ENCODE measurements at places on chromosomes 12 and 14.

DNA sequence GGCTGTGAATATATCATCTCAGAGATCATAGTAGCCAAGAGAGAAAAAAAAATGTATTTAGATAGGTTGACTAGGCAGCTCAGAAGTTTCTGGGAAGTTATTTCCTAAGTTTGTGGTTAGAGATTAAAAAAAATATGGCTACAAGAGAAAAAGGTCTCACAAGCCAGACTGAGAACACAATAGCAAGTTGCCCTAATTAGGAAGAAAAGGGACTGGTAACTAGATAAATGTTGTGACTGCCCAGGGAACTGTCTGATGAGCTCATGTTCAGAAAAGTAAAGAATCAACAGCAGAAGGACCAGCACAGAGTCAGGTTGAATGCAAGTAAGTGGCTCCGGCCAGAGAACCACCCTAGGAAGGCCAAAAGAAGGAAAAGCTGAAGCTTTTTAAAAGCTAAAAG is 256.6 kb downstream of the PRKD1 start:
- no peak for DNase-seq

DNA sequence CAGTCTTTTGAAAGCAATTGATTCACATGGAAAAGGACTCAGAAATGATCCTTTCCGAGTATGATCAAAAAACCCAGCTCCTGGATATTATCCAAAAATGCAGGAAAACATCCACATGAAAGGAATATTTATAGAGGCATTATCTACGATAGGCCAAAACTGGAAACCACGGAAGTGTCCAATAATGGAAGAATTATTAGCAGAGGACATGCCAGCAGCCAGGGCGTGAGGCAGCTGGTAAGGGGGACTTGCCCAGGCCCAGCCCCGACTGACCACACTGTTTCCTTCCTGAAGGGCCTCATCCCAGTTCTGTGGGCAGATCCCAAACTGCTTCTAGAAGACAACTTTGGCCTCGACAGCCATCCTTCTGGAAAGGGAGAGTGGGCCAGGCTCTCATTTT is 20.5 kb downstream of the ACTN1 start:
- DNase-seq: no peak

- no peak for DNase-seq
Observed at GRCh38 chr12:47803191-47803875, 16.4 kb downstream of the HDAC7 start.

GRCh38 chr12:101053203-101053602 is 156.8 kb downstream of the SLC5A8 start:
- DNase-seq: no peak

- peak; percentile 68 for DNase-seq
Observed at GRCh38 chr12:26274441-26275312, 79.3 kb downstream of the SSPN start.

DNA sequence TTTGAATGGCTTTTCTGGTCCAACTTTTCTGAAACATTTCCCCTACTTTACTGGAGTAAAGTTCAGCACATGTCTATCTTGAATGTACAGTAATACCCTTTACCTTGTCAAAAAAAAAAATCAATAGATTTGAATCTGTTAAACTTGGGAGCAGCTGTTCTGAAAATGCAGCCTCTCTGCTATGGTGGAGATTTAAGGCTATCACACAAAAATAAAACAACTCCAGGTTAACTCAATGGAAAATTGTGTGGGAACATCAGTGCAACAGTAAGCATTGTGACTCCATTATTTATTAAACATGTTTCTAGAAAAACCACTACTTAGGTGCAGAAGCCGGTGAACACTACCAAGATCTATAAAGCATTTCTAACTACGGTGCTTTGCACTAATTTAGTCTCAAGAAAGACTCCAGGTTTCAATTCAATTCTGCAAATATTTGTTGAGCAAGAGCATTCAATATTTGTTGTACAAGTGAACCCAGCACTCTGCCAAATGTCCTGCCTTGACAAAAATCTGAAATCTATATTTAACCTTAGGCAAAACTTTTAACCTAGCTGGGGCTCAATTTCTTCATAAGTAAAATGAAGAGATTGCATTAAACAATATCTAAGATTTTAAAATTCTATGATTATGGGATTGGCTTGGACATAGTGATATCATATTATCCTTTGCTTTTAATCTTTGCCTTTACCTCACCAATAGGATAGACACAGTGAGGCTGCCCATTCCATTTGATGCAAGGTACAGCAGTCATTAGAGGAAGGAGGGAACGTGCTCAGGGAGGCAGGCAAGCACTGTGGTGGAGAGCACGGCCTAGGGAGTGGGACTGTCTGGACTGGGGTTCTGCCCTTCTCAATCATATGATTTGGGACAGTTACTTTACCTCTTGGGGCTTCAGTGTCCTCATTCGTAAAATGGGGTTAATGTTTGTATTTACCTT is 155.2 kb downstream of the KITLG start:
- no peak for DNase-seq

DNA sequence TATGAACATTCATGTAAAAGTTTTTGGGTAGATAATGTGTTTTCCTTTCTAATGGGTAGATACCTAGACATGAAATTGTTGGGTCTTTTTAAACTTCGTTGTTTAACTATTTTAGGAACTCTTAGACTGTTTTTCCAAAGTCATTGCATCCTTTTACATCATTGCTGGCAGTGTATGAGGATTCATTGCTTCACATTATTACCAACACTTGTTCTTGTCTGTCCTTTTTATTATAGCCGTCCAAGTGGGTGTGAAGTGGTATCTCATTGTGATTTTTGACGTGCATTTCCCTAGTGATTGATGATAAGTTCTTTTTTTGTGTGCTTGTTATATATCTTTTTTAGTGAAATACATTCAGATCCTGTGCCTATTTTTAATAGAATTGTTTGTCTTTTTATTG is 39.4 kb downstream of the USP15 start:
- no peak for DNase-seq

All from activated T-cell treated with anti-CD3 and anti-CD28 coated beads, Interleukin-2, amount 50 U/mL, for 72 hours (primary cell).